Activated T-helper 1 cell treated with anti-CD3 and anti-CD28 coated beads, Interleukin-12 subunit alpha, Interleukin-12 subunit beta, Interleukin-2, Interleukin-4 antibody, amounts not matched to agents 30 ng/mL and 10 ng/mL and 1 ng/mL, durations not matched to agents 14 hours and 24 hours and 36 hours (primary cell): ENCODE measurements at places on chromosomes 5 and 9. TPM values are rescaled to one million over a fixed set of nuclear protein-coding genes. Genes with fewer than 3 reads are reported as not detected.

GRCh38 chr5:177098470-177099141, 11.9 kb downstream of the FGFR4 start:
- no peaks in the 10 kb centered on the region for H3K4me1 ChIP-seq
- H3K27ac ChIP-seq = no peak overlapping the region
- H3K36me3 ChIP-seq = no peaks in the 10 kb centered on the region
- H3K27me3 ChIP-seq = peaks cover 2% of the 10 kb centered on the region
- no peak overlapping the region for H3K4me3 ChIP-seq

LECT2 gene
- total RNA-seq = not detected in 2 replicates

- DNase-seq = no peak
- no peak overlapping the region for H3K27ac ChIP-seq
- no peaks in the 10 kb centered on the region for H3K4me1 ChIP-seq
- H3K36me3 ChIP-seq = no peaks in the 10 kb centered on the region
- no peaks in the 10 kb centered on the region for H3K27me3 ChIP-seq
Observed at GRCh38 chr5:92694067-92694466, 887.0 kb downstream of the NR2F1-AS1 start.

DNA sequence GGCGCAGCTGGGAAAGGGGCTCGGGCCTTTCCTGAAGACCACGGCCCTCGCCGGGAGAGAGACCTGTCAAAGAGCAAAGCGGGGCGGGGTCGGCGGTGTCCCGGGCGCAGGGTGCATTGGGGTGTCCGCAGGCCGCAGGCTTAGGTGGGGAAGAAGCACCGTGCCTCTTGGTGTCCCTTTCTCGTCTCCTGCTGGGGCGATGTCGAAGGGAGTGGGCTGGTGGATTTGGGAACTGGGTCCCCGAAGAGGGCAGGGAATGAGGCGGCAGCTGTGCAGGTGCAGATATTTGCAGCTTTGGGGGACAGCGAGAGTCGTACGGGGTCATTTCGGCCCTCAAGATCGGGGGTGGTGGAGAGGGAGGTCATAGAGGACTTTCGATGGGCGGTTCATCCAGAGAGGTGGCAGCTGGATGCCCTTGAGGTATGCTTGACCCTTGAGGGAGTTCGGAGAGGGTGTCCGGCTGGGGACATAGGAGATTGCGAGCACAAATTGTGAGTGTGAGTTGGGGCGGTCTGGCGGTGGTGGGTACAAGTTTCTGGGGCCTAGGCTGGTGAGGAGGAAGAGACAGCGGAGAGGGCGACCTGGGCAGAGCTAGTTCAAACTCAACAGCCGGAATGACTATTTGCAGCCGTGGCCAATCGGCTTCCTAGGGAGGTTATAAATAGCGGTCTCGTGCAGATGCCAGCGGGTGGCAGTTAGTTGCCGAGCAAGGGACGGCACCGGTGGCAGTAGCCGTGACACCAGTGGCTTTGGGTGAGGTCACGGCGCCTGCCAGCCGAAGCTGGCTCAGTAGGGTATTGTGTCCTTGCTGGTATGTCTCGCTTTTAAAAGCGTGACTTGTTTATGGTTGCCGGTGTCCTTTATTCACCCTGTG, 601 bp downstream of the NNT start:
- peaks cover 34% of the 10 kb centered on the region for H3K4me1 ChIP-seq
- peak overlapping the region; percentile 91 for H3K4me3 ChIP-seq
- H3K27me3 ChIP-seq = no peaks in the 10 kb centered on the region
- peak; percentile 40 for DNase-seq
- H3K36me3 ChIP-seq = peaks cover 16% of the 10 kb centered on the region

DNA sequence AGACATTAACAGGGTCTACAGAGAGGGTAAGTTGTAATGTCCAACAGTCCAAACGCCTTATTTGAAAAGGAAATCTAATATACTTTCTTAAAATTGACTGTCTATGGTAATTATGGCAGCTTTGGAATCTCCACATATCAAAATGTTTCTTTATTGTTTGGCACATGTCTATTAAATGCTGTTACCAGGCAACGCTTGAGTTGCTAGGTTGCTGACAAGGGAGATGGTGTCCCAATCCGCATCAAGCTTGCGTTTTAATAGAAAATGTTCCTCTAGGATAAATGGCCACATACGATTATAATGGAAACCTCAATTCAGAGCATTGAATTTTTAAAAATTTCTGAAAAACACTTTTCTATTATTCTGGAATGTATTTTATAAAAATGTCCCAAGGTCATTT, 9.2 kb downstream of the ANXA1 start:
- peaks cover 55% of the 10 kb centered on the region for H3K36me3 ChIP-seq
- no peak overlapping the region for H3K27ac ChIP-seq
- peaks cover 31% of the 10 kb centered on the region for H3K4me1 ChIP-seq
- no peak overlapping the region for H3K4me3 ChIP-seq
- H3K27me3 ChIP-seq = no peaks in the 10 kb centered on the region
- DNase-seq = no peak

DNA sequence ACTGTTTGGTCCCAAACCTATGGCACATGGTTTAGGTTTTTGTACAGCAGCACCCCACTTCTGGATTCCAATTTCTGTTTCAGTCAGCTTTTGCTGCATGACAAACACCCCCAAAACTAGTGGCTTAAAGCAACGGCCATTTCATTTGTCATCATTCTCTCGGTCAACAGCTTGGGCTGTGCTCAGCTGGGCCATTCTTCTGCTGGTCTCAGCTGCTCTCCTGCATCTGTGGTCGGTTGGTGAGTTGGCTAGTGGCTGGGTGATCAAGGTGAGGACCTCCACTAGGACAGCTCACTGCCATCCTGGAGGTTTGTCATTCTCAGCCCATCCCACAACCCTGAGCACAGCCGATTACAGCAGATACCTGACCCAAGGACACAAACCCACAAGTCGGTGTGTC, 24.8 kb upstream of the PPP1R26 start:
- DNase-seq = no peak
- peaks cover 13% of the 10 kb centered on the region for H3K27me3 ChIP-seq
- H3K36me3 ChIP-seq = no peaks in the 10 kb centered on the region
- no peaks in the 10 kb centered on the region for H3K4me1 ChIP-seq
- no peak overlapping the region for H3K4me3 ChIP-seq

DNA sequence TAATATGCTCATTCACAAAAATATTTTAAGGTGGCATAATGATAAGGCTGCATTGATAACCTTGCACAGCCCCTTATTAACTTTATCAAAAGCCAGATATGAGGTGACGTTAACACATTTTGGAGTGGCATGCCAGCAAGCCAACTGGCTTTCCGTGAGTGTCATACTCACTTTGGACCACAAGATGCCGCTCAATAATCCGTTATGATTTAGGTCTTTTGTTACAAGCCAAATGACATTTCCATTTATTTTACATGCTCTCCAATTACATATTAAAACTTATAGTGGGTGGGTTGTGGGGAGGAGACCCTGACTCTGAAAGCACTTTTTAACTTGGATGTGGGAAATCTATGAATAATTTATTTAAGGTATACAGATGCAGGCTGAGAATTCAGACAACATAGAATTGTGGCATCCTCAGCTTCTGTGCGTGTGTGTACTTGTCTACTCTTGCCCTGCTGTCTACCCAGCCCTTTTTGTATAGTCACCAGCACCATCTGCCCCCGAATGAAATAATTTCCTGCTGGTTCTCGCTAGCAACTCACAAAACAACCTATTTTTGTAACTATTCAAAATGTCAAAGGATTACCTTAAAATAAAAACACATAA, 305.1 kb downstream of the PSAT1 start:
- DNase-seq = no peak
- H3K4me3 ChIP-seq = no peak overlapping the region
- H3K36me3 ChIP-seq = no peaks in the 10 kb centered on the region
- H3K4me1 ChIP-seq = no peaks in the 10 kb centered on the region

DNA sequence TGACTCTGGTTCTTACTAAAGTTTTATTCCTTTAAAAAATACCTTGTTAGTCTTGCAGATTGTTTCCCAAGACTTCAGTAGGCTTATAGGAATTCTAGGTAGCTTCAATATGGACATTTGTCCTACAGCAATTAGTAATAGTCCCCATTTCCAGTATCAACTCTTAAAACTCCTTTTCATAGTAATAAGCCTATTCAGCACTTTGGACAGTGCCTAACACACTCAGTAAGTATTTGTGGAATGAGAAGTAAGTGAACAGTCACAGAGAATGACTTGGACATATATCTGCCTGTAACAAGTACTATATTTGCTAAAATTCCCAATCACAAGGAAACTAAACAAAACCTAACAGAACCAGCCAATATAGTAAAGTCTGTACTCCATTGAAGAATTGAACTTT, 1291.8 kb upstream of the DMAC1 start:
- no peak overlapping the region for H3K27ac ChIP-seq
- H3K4me1 ChIP-seq = no peaks in the 10 kb centered on the region
- no peaks in the 10 kb centered on the region for H3K27me3 ChIP-seq
- H3K4me3 ChIP-seq = no peak overlapping the region
